ENCODE measurements at places on chromosomes 2 and 18. TPM values are rescaled to one million over a fixed set of nuclear protein-coding genes. Genes with fewer than 3 reads are reported as not detected.
A peak's percentile ranks its signal among the peaks of the same experiment; 100 is the strongest.

ICOS gene
- not detected for total RNA-seq

ANKRD30BL gene
- total RNA-seq = not detected

SGPP2 gene
- total RNA-seq = not detected

UBXN4 gene
- total RNA-seq = 42.0 TPM

NT5C1B gene
- not detected for total RNA-seq

SMAD2 gene
- total RNA-seq = 25.5 TPM

ZNF512 gene
- total RNA-seq = not detected

ZNG1B gene
- total RNA-seq = 44.0 TPM

TLX2 gene
- 3.4 TPM for total RNA-seq

HMSD gene
- 0.40 TPM for total RNA-seq

DSG4 gene
- 0.04 TPM for total RNA-seq

MYL12B gene
- total RNA-seq = 308 TPM

VRK2 gene
- total RNA-seq = 22.7 TPM

GKN1 gene
- total RNA-seq = not detected

DNA sequence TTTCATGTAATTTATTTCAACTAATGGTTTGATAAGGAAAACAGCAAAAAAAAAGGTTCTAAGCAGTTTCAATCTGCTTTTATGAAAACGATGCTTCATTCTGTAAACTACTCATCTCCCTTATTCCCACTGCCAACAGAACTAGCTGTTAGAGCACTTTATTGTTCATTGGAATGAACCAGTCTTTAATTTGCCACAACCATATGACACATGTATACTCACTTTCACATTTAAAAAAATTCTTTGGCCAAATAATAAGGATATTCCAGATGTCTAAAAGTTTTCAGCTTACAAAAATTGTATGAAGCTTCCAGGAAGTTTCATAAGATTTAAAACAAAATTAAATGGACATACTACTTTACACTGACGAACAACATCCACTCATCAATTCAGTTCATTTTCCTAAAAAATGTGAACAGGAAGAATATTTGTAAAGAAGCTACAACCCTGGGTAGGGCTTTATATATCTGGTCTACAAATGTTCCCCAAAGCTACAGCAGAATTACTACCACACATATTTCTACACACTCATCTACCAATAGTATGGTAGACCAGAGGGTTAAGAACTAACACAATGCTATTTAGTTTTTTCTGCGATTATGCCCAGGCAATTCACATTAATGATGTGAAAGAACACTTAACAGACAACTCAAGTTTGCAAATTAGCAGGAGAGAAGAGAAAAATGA, 37.7 kb downstream of the ZNF521 start:
- DNase-seq = no peak

GRCh38 chr18:45173799-45174519, 441.3 kb upstream of the SLC14A2 start:
- DNase-seq = no peak

- no peak for DNase-seq
Measured at GRCh38 chr18:261398-262073, 6.3 kb downstream of the THOC1 start.

GRCh38 chr18:45786941-45787340, 38.5 kb upstream of the SIGLEC15 start:
- DNase-seq = no peak

DNA sequence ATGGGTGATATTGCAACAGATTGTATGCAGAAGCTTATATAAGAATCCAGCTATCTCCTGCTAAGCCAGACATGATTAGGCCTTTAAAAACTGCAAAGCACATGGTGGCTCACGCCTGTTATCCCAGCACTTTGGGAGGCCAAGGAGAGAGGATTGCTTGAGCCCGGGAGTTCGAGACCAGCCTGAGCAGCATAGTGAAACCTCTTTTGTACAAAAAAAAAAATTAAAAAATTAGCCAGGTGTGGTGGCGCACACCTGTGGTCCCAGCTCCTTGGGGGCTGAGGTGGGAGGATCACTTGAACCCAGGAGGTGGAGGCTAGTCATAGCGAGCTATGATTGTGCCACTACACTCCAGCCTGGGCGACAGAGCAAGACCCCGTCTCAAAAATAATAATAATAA, 204.6 kb downstream of the TNS1 start:
- DNase-seq = no peak

DNA sequence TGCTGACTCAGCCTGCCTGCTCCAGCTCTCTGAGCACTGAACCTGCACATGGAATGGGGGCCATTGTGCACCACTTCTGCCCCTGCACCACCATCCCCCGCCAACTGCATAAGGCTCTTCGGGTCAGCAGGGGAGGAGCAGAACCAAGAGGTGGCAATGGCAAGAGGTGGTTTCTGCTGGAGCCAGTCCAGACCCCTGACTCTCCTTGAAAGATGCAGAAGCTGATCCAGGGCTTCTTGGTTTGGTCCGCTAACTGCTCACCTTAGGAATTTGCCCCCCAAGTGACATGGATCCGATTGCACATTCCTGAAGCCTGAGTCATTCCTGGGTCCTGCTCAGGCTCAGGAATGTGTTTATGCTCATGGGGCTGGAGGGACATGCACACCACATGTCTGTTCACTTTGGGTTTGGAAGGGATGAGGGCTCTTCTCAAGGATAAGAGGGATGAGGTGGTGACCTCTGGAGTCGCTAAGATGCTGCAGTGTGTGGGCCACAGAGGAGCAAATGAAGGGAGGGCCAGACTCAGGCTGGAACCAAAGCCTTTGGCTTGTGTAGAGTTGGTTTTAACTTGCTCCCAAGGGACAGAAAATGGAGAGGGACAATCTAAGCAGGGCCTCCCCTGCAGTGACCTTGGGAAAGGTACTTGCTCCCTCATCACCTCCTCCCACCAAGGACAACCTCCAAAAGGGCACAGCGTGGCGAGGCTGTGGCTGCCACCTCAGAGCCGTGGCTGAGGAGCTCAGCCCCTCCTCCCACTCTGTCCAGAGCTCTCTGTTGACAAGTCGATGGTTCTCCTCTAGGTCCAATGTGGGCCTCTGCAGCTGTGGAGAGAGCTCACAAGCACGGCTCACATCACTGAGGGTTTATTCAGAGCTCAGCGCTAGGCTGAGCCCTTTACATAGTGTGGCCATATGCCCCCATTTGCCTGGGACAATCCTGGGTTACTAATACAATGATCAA, 66.2 kb downstream of the HS1BP3 start:
- DNase-seq = peak; percentile 97

- no peak for DNase-seq
Measured at GRCh38 chr2:141079231-141079630, 1051.6 kb downstream of the LRP1B start.

DNA sequence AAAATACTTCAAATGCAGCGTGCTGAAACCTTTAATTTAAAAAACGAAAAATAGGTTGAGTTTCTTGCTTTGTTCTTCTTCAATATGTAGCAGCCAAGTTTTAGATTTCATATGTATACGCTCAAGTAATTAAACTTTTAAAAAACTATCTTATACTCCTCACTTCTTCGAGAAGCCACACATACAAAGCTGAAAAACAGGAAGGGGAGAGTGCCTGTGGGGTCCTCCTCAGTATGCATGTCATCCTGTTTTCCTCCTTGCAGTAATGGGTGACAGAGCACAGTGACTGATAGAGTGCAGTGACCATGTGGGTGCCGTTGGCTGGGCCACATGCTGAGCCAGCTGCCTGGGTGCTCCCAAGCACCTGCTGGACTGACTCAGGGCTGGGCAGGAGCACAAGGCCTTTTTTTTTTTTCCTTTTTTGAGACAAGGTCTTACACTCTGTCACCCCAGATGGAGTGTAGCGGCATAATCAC, 33.3 kb downstream of the UXS1 start:
- DNase-seq = no peak

DNA sequence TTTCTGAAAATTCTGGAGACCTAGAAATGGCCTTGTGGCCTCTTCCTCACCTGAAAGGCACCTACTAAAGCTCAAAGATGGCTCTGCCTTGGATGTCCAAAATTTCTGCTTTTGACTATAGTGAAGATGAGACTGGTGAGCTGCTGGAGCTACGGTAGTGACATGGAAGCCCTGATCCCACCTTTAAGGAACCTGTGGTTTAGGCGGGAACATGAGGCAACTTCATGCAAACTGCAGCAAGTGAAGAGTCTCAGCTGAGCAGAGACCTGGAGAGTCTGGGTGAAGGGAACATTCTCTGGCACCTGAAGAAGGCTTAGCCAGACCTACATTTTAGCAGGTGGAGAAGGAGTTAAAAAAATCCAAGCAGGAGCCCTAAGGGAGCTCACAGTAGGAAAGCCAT, 40.0 kb downstream of the GORASP2 start:
- no peak for DNase-seq

- DNase-seq = no peak
Measured at GRCh38 chr18:54750350-54750749, 77.9 kb upstream of the RAB27B start.

- peak; percentile 38 for DNase-seq
Measured at GRCh38 chr2:239264838-239265651, 135.8 kb downstream of the HDAC4 start.

GRCh38 chr2:230068651-230069055, at the start of gene SLC16A14:
TSS of gene SLC16A14 (minus strand) at chr2:230068924. CDS start at chr2:230059352, 9,572 bp downstream.
- peak; percentile 84 for DNase-seq

DNA sequence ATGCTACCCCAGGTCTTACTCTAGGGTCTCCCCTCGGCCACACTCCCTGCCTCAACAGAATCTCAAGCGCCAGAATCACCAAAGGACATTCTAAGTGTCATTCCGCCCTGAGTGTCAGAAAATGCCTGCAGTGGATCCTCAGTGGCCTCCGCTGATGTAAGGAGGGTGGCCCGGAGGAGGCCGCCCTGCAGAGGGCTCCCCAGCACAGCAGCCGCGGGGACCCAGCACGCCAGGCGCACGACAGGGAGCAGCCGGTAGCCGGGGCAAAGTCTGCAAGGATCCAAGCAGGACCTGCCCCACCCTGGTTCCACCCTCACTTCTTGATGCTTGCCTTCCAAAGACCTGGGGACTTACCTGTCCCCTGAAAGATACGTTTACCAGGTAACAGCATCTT, 54.2 kb upstream of the ID2 start:
- DNase-seq = no peak

DNA sequence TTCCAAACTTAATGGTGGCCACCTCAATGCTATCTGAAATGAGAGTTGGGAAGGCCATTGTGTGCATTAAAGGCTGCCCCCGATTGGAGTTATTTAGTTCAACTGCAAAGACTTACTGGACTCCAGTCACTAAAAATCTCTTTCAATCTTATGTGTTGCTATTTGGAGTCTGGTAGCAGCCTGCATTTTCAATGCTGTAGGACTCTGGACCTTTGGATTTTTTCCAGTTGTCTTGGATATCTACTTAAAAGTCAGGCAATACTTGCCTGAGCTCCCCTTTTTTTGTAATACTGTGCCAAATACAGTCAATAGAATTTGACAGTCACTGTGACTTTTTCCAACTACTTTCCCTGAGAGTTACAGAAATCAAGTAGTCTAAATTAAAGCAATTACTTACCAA, 281.9 kb downstream of the TRIB2 start:
- DNase-seq = no peak

GRCh38 chr2:106176446-106177099, 17.5 kb downstream of the UXS1 start:
- DNase-seq = peak; percentile 14

DNA sequence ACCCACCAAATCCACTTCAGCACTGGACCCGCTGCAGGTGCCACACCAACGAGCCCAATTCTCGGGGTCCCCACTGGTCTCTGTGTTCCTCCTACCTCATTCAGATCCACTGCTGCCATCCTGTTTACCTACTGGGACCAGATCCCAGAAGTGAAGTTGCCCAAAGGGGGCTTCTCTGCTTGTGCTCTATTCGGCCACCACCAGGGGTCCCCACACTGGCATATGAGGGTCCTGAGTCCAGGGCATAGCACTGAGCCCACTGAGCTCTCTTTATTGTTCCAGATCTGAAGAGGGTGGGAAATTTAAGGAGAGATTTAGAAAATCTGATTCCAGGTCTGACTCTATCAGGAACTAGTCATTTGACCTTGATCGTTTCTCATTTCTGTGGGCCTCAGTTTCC, 2.4 kb downstream of the GPR45 start:
- DNase-seq = no peak

DNA sequence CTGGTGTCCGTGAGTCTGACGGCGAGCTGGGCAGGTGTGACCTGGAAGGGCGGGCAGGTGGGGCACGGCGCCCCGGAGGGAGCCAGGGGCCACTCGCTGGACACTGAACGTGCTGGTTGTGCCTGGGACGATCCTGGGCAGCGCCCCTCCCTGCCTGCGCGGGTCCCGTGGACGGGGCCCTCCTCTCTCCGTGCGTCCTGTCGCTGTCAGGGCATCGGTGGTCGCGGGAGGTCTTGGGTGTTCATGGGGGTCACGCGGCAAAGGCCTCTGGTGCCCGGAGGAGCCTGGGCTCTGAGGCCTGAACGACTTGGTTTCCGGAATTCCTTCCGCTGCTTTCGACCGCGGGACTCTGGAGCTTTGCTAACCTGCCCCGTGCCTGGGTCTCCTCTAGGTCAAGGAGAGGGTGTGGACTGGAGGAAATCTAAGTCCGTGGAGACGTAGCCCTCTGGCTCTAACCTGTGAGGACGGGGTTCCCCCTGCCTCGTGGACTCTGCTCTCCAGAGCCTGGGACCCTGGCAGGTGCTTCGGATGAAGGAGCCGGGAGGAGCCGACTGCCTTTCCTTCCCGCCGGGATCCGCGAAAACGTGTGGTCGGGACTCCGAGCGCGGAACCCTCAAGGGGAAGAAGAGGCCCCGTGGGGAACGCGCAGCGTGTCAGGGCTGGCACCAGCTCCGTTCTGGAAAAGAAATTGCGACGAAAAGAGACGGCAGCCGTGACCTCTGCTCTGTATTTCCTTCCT, 14.7 kb downstream of the SOX11 start:
- DNase-seq = no peak

DNA sequence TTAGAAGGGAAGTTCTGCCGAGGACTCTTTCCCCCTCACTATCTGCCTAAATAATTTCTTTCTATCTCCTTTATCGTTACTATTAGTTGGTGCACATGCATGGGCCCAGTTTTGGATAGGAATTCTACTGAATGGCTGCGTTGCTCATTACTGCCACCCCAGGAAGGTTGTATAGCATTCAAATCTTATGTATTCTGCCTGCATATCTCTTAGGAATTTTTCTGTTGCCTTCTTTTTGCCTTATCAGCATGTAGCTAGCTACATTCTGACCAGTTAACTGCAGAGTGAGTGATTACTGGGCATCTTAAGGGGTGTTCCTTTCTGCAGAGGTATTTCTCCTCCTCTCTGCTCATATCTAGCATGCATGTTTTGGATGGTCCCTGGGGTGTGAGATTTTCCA, 239.6 kb downstream of the TDRD15 start:
- no peak for DNase-seq

DNA sequence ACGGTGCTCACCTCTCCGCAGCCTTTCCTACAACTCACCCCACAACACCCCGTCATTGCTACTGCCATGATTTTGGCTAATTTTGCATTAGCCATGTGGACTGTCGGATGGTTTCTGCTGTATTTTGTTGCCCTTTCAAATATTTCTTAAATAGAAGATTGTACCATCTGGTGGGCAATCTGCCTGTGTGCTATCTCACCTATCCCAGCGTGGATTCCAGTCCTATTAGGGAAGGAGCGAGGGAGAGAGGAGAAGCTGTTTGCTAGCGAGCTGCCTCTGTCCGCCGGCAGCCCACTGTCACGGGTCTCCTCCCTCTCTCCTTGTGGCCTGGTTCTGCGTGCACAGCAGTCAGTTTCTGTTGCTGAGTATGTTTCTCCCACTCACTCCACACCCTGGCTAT, 336.2 kb downstream of the TXNL1 start:
- no peak for DNase-seq

Measured in PC-3 (cell line).